Fibroblast of mammary gland (primary cell): ENCODE measurements at places on chromosomes 5 and 9.
A peak's percentile ranks its signal among the peaks of the same experiment; 100 is the strongest.

DNA sequence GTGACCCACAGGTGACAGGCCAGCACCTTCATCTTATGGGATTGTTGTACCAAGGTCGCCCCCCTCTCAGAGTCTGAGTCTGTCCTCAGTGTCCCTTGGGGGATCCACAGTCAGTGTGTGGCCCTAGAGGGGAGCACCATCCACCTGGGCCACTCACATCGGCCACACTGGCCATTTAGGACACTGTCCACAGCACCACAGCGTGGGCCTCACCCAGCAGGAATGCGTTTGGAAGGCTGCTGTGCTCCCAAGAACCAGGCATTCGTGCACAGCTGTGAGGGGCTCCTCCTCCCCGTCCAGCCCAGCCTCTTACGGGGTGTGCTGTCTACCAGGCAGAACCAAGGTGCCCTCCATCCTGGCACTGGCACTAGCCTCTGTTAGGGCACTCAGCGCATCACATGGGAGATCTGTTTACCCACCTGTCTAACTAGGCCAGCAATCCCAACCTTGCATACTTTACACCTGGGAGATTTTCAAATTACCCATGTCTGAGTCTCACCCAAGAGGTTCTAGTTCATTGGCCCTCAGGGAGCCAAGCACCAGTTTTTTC lies 24.5 kb upstream of the UBE2QL1 start:
- DNase-seq = no peak

- no peak for DNase-seq
Measured at GRCh38 chr5:24737163-24737562, 92.4 kb upstream of the CDH10 start.

- no peak for DNase-seq
Measured at GRCh38 chr9:27622693-27623340, 49.5 kb upstream of the C9orf72 start.

- DNase-seq = no peak
Measured at GRCh38 chr5:148911386-148911785, 85.0 kb downstream of the ADRB2 start.

DNA sequence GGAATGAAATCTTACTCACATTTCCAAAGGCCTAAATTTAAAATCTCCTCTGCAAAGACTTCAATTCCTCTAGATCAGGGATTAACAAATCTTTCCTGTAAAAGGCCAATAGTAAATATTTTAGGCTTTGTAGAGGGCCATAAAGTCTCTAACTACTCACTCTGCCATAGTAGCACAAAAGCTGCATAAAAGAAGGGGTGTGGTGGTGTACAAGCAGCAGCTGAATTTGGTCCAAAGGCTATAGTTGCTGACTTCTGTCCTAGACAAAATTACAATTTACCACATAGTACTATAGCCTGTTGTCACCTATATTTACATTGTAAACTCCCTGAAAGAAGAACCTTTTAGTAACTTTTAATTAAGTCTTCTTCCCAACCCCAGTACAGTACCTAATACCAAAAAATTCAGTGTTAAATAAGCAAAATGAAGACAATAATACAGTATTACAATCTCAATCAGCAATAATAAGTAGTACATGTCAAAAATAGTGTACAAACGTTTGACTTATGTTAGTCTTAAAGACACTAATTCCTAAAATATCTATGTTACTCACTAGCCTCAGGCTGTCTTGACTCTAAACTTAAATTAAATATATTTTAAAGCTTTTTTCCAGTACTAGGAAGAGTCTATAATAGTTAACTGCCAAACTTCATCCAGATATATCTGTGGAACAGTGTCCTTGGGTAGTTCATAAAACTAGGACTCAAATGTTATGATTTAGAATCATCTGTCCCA lies 6.9 kb downstream of the CETN3 start:
- DNase-seq = no peak

DNA sequence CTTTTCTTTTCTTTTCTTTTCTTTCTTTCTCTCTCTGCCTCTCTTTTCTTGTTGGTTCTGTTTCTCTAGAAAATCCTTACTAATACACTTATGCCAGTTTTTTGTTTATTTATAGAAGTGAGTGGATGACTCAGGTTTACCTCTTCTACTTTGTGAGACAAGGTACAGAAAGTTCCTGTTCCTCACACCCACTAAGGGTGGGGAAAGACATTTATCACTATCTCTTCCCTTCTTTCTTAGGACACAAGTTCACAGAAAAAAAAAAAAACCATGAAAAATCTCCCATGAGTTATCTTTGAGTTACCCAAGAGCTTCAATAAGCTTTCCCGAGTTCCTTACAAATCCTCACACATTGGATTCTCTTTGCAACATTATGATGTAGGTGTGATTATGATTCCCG lies 60.9 kb upstream of the CD180 start:
- peak; percentile 70 for DNase-seq

GRCh38 chr9:33638391-33638915 lies 114.4 kb downstream of the ANKRD18B start:
- DNase-seq = no peak

- DNase-seq = no peak
Measured at GRCh38 chr5:164000241-164000640, 494.8 kb downstream of the MAT2B start.

GRCh38 chr5:176809544-176810080 lies 747 bp upstream of the UNC5A start:
- no peak for DNase-seq

DNA sequence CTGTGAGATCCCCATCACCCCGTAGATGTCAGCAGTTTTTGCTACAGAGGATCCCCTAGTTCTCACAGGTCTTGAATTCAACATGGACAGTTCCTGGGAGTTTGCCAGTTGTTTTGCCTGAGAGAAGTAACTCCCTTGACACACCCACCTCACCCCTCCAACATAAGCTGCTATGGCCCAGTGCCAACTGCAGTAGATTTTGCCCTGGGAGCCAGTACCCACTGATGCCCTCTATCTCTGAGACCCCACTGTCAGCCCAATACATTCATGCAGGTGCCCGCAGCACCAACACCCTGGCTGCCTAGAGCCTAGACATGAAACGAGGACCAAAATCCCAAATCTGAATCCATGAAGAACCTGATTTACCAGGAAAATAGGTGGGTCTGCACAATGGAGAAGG lies 583.9 kb upstream of the CTNND2 start:
- DNase-seq = no peak

DNA sequence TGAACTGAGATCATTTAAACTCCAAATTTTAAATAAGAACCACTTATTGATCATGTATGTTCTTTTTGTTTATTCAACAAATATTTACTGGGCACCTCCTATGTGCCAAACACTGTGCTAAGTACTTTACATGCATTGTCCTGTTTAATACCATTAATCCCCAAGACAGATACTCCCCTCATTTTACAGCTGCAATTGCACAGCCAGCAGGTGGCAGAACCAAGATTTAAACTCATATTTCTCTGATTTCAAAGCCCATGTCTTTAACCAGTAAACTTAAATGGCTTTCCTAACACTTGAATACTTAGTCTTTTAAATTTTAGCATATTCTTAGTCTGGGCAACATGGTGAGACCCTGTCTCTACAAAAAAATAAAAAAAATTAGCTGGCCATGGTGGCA lies 43.4 kb upstream of the KIAA1958 start:
- peak; percentile 26 for DNase-seq

- no peak for DNase-seq
Measured at GRCh38 chr9:79026316-79026715, 545.4 kb upstream of the TLE4 start.

DNA sequence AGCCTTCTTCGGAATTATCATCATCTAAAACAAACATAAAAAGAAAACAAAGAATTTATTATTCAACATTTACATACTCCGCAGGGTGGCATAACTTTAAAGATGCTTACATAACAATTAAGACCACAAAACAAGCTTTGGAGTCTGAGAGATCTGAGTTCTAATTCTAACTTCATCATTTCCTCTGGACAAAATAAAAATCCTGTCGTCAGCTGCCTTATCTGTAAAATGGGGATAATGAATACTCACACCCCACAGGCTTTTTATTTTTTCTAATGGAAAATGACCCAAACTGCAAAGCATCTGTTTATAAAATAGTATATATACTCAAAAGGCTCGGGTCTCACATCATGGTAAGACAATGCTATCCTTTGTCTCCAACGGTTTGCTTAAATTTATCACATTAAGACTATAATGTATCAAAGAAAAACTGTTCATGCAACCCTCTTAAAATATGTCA lies 4.3 kb downstream of the ARRDC3 start:
- DNase-seq = no peak

GRCh38 chr9:32968101-32969011 lies 33.1 kb downstream of the APTX start:
- DNase-seq = peak; percentile 51

DNA sequence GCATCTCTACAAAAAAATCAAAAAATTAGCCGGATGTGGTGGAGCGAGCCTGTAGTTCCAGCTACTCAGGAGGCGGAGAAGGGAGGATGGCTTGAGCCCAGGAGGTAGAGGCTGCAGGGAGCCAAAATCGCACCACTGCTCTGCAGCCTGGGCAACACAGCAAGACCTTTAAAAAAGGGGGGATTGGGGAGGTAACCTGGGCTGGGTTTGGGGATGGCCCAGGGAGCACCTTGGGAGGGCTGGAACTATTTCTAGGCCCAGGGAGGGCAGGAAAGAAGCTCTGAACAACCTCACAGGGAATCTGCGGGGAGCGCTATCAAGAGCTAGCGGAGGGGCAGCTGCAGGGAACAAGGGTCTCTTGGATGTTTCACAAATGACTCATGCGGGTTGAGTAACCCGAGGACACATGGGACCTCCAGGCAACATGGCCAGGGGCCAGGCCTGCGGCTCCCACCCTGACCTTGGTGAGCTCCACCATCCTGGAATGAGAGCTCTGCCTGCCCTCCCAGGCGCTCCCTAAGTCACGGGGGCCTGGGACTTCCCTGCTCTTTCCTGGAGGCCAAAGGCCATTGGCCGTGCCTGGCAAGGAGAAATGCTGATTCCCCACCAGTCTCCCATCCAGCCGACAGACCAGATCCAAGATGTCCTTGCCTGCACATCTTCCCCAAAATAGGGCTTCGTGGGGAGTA lies 23.4 kb downstream of the SARDH start:
- DNase-seq = peak; percentile 88

GRCh38 chr5:674630-675011 lies 18.5 kb downstream of the TPPP start:
- no peak for DNase-seq

DNA sequence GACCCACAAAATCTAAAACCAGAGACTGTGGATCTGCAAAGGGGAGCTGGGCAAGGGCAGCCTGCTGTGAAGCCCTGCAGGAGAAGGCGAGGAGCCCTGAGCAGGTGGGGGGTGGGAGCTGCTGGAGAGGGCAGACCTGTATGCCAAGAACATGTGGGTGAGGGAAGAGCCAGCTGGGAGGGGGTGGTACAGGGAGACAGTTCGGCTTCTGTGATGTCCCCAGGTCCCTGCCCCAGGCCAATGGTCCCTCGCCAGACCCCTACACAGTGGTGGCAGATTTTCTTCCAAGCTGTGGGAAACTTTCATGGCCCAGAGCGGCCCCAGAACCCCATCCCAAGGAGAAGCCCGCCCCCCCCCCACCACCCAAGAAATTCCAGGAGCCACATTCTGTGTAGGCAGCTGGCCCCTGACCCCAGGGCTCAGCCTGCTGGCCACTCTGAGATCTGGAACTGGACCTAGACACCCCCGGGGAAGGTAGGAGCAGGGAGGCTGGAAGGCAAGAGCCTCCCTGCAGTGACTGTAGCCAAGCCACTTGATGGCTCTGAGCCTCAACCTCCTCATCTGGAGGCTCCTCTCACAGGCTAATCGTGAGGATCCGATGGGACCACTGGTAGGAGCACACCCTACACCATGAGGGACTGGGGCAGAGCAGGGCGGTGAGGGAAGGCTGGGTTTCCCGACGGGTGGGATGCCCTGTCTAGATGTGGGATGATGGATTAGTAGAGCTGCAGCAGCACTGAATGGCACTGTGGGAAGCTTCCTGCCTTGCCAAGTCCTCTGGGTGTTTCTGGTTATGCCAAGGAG lies 22.6 kb upstream of the CSF1R start:
- peak; percentile 10 for DNase-seq

DNA sequence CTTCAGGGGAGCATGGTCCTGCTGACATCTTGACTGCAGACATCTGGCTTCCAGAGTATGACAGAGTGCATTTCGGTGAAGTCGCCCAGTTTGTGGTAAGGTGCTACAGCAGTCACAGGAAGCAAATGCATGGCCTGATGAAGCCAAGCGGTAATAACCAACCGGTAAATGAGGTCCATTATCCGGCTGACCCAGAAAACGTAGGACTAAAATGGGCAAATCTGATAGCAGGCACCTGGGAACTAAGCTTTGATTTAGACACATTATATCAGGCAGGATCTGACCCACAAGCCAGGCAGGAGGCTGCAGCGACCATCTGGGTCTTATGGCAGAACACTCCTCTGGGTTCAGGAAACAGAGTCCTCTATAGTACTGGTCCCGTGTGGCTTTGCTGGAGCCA lies 454.6 kb downstream of the GADD45G start:
- DNase-seq = no peak

DNA sequence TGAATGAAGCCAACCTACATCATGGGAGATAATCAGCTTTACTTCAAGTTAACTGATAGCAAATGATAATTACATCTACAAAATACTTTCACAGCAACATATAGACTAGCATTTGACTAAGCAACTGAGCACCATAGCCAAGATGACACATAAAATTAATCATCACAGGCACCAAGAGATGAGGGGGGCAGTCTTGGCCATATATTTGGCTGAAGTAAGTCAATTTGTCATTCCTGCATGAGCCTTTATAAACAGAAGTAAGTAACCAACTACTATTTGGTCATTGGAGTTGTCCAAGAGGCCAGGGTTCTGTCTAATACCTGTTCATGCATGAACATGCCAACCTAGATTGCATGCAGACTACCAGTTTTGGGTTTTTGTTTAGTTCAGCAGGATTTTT lies 53.6 kb downstream of the PDCD1LG2 start:
- DNase-seq = peak; percentile 70

DNA sequence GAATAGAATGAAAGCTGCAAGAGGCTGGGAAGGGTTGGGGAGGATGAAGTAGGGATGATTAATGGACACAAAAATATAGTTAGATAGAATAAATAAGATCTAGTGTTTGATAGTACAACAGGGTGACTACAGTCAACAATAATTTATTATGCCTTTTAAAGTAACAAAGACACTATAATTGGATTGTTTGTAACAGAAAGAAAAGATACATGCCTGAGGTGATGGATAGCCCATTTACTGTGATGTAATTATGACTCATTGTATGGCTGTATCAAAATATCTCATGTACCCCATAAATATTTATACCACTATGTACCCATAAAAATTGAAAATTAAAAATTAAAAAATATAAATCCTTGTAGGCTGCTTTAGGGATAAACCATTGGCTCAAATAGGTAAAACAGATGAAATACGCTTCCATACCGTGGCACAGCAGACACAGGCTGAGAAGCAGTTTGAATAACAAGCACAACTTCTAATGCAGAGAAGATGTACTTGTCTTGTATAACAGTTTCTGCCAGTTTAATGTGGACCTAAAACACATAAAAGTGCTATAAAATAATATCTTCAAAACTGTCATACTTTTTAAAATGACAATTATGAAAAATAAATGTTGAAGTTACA lies 34.9 kb downstream of the APBA1 start:
- peak; percentile 12 for DNase-seq
